Inflammatory macrophage treated with lipopolysaccharide for 1 hour (primary cell): ENCODE measurements at places on chromosomes 7 and 10.

DNA sequence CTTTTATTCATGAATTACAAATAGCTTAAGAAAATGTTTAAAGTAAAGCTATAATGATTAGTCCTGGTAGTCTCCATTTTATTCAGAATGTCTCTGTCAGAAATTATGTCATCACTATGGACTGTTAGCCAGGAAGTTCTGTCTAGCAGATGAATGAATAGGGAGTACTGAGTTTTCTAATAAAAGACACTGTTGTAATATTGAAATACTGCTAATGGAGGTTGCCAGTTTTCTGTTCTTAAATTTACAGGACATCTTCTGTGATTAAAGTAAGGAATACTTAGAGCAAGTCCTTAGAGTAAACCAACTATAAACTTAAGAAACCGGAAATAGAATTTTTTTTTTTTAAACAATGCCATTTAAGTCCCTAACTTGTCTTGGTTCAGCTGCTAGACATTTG, 309.8 kb downstream of the ADK start:
- no peak for DNase-seq

DNA sequence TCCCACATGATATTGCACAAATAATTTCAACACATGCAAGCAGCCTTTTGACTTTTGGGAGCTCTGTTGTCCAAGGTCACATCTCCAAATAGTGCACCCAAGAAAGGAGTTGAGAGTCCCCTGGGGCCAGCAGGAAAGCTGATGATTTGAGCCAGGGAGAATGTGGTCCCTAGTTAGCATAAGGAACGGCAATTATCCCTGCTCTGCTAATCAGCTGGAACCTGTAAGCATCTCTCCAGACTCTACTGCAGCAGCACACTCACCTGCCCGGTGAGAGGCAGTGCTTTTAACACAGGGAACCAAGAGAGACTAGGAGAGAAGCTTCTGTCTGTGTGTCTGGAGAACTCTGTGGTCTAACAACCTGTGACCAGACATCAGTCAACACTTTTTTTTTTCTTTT, 17.0 kb downstream of the TRPV5 start:
- DNase-seq = no peak

GRCh38 chr7:116862951-116863670, 724 bp downstream of the CAPZA2 start:
- DNase-seq = no peak

DNA sequence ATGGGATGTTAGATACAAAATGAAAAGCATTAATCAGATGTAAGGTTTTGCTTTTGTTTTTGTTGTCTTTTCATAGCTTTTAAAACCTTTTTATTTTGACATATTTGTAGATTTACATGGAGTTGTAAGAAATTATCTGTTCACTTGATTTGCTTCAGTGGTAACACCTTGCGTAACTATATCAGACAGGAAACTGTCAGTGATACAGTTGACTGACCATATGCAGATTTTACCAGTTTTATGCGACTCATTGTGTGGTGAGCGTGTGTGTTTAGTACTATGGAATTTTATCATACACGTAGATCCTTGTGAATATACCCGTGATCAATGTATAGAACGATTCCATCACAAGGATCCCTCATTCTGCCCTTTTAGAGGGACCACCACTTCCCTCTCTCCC, 701.4 kb downstream of the SUGCT start:
- no peak for DNase-seq
